Gastrocnemius medialis (tissue), 4 donors: ENCODE measurements at places on chromosomes 11 and 22. TPM values are rescaled to one million over a fixed set of nuclear protein-coding genes. Genes with fewer than 3 reads are reported as not detected.

- no peak for DNase-seq
- H3K36me3 ChIP-seq = no peaks in the 10 kb centered on the region
- H3K27me3 ChIP-seq = no peaks in the 10 kb centered on the region
- no peak overlapping the region for H3K4me3 ChIP-seq
- no peak overlapping the region for H3K27ac ChIP-seq
- no peaks in the 10 kb centered on the region for H3K4me1 ChIP-seq
These were observed 562.8 kb upstream of the CCDC179 start for GRCh38 chr11:23423104-23423503.

Gene TBCEL
- 15.2 TPM for total RNA-seq

GRCh38 chr11:71482216-71482615 is 29.2 kb downstream of the NADSYN1 start:
- DNase-seq = no peak
- no peaks in the 10 kb centered on the region for H3K27me3 ChIP-seq
- H3K27ac ChIP-seq = no peak overlapping the region
- H3K4me1 ChIP-seq = no peaks in the 10 kb centered on the region
- H3K36me3 ChIP-seq = no peaks in the 10 kb centered on the region

Gene RPL3
- 680 TPM for total RNA-seq

DNA sequence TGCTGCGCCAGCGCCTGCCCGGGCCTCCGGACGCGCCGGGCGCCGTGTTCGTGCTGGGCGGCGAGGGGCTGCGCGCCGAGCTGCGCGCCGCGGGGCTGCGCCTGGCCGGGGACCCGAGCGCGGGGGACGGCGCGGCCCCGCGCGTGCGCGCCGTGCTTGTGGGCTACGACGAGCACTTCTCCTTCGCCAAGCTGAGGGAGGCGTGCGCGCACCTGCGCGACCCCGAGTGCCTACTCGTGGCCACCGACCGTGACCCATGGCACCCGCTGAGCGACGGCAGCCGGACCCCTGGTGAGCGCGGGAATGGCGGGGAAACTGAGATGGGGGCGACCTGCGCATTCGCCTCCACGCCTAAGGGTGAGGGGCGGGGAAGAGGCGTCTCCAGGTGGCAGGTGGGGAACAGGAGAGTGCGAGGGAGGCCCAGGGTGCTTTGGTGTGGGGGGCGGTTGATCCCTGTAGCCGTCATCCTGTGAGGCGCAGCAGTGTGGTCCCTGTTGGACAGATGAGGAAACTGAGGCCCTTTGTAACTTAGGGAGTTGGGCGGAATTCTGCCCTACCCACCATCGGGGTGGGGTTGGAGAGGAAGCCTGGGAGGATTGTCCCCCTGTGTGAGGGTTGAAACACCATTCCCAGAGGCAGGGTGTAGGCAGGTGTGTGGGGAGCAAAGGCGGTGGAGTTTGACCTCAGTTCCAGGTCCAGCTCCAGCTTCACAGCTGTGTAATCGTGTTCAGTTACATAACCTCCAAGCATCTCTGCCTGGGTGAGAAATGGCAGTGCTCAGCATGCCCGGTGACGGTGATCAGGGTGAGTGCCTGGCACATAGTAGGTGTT is 758 bp downstream of the PDXP start:
- H3K27ac ChIP-seq = peak overlapping the region; percentile 75
- H3K36me3 ChIP-seq = no peaks in the 10 kb centered on the region
- H3K4me3 ChIP-seq = peak overlapping the region; percentile 57
- no peak for DNase-seq
- H3K4me1 ChIP-seq = peaks cover 42% of the 10 kb centered on the region
- no peaks in the 10 kb centered on the region for H3K27me3 ChIP-seq

Gene OR8D4
- not detected for total RNA-seq

Gene ADM2
- total RNA-seq = not detected

DNA sequence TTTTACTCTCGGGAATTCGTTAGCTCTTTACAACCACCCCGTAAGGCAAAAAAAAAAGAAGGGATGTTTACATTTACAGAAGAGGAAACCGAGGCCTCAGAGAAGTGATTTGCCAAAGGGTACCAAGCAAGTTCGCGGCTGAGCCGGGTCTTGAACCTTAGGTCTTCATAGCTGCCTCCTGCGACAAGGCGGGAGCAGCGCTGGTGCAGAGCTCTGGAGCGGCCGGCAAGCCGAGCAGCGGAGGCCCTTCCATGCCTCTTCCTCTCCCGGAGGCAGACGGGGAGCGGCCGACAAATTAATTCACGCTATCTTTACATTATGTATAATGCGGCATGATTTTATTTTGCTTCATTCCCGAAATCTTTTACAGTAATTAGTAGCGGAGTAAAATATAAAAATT is 536.3 kb downstream of the INSC start:
- no peak for DNase-seq
- H3K4me3 ChIP-seq = no peak overlapping the region
- H3K27me3 ChIP-seq = no peaks in the 10 kb centered on the region
- H3K27ac ChIP-seq = peak overlapping the region; percentile 72
- H3K4me1 ChIP-seq = peaks cover 9% of the 10 kb centered on the region

- DNase-seq = no peak
- no peak overlapping the region for H3K4me3 ChIP-seq
- no peak overlapping the region for H3K27ac ChIP-seq
- H3K4me1 ChIP-seq = no peaks in the 10 kb centered on the region
These were observed 279.0 kb downstream of the TBC1D22A start for GRCh38 chr22:47041271-47042115.

GRCh38 chr11:115652094-115652493 is 147.9 kb upstream of the CADM1 start:
- no peaks in the 10 kb centered on the region for H3K27me3 ChIP-seq
- no peaks in the 10 kb centered on the region for H3K36me3 ChIP-seq
- no peak overlapping the region for H3K27ac ChIP-seq
- no peaks in the 10 kb centered on the region for H3K4me1 ChIP-seq

Gene BRSK2
- total RNA-seq = not detected

Gene OR4A16
- not detected for total RNA-seq

Gene TUB
- total RNA-seq = 1.2 TPM

GRCh38 chr11:104549019-104549418 is 349.2 kb downstream of the CASP12 start:
- DNase-seq = no peak
- H3K4me1 ChIP-seq = no peaks in the 10 kb centered on the region
- no peaks in the 10 kb centered on the region for H3K36me3 ChIP-seq
- no peaks in the 10 kb centered on the region for H3K27me3 ChIP-seq
- H3K4me3 ChIP-seq = no peak overlapping the region

GRCh38 chr11:120587299-120587698 is 75.8 kb downstream of the GRIK4 start:
- no peak overlapping the region for H3K4me3 ChIP-seq
- no peak for DNase-seq
- no peak overlapping the region for H3K27ac ChIP-seq

GRCh38 chr22:50178871-50179869 is 6.5 kb upstream of the TRABD start:
- no peaks in the 10 kb centered on the region for H3K36me3 ChIP-seq
- H3K27ac ChIP-seq = no peak overlapping the region
- peaks cover under 1% of the 10 kb centered on the region for H3K4me1 ChIP-seq
- no peak overlapping the region for H3K4me3 ChIP-seq

Gene KRTAP5-11
- not detected for total RNA-seq

Gene CCDC116
- total RNA-seq = not detected

- no peak overlapping the region for H3K4me3 ChIP-seq
- no peaks in the 10 kb centered on the region for H3K27me3 ChIP-seq
- peaks cover 20% of the 10 kb centered on the region for H3K4me1 ChIP-seq
- H3K36me3 ChIP-seq = peaks cover 23% of the 10 kb centered on the region
- no peak overlapping the region for H3K27ac ChIP-seq
These were observed 1.1 kb upstream of the NOL12 start for GRCh38 chr22:37684803-37685615.

Gene OMP
- total RNA-seq = not detected

Gene TOLLIP
- total RNA-seq = 90.4 TPM

DNA sequence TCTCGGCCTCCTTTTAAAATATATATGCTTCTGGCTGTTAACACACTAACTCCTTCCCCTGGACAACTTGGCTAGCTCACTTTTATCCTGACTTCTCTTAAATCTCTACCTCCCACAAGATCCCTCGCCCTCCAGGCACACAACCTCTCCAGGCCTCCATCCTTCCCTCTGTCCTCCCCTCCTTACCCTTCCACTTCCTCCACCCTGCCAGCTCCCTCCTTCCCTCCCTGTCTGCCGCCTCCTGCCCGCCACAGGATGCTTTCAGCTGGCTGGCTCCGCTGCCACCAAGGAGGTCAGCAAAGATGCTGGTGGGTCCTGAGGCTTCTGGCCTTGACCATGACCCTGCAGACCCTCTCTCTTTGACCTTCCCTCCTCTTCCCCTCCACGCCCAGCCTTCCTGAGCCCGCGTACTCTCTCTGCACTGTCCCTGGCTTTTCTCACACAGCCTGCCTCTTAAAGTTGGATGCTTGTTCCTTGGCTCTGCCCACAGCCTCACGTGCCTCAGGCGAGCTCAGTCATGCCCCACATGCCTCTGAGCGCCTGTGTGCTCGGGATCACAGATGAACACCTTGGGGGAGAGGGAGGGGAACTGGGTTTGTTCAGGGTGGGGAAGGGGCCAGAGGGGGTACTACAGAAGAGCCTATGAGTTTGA is 6.7 kb downstream of the NFAM1 start:
- no peak for DNase-seq
- no peaks in the 10 kb centered on the region for H3K36me3 ChIP-seq
- H3K27ac ChIP-seq = no peak overlapping the region
- no peaks in the 10 kb centered on the region for H3K4me1 ChIP-seq
- no peak overlapping the region for H3K4me3 ChIP-seq
- peaks cover 3% of the 10 kb centered on the region for H3K27me3 ChIP-seq

- no peak overlapping the region for H3K4me3 ChIP-seq
- no peaks in the 10 kb centered on the region for H3K36me3 ChIP-seq
- H3K4me1 ChIP-seq = no peaks in the 10 kb centered on the region
- no peak for DNase-seq
- H3K27me3 ChIP-seq = no peaks in the 10 kb centered on the region
- H3K27ac ChIP-seq = no peak overlapping the region
These were observed 10.2 kb upstream of the BIRC3 start for GRCh38 chr11:102306817-102307726.

Gene OR51E2
- total RNA-seq = not detected

- no peaks in the 10 kb centered on the region for H3K36me3 ChIP-seq
- no peak overlapping the region for H3K4me3 ChIP-seq
- H3K4me1 ChIP-seq = no peaks in the 10 kb centered on the region
- no peak for DNase-seq
- no peak overlapping the region for H3K27ac ChIP-seq
These were observed 48.8 kb downstream of the OSBP2 start for GRCh38 chr22:30743257-30744020.

Gene SHANK3
- 5.2 TPM for total RNA-seq

DNA sequence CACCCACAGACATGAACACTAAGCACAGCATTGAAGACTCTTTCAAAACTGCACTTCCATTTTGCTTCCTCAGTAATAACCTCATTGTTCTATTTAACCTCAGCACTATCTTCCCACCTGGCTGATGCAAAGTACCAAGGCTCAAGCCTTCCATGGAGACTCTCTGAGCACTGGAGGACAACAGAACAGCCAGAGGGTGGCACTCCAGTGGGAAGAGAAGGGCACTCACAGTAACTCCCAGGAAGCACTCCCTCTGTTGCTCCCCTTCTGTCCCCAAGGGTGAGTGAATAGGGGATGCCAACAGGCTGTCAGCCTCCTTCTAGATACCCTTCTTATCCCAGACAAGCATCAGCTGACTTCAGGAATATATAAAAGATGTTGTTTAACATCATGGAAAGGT is 3.5 kb downstream of the ME3 start:
- H3K4me3 ChIP-seq = no peak overlapping the region
- H3K27me3 ChIP-seq = no peaks in the 10 kb centered on the region
- H3K36me3 ChIP-seq = no peaks in the 10 kb centered on the region
- peak overlapping the region; percentile 97 for H3K27ac ChIP-seq
- peaks cover 35% of the 10 kb centered on the region for H3K4me1 ChIP-seq
- no peak for DNase-seq

Gene MMP12
- total RNA-seq = not detected

Gene MS4A2
- not detected for total RNA-seq

- peaks cover 17% of the 10 kb centered on the region for H3K27me3 ChIP-seq
- peak overlapping the region; percentile 50 for H3K4me3 ChIP-seq
- H3K36me3 ChIP-seq = no peaks in the 10 kb centered on the region
- H3K4me1 ChIP-seq = peaks cover 5% of the 10 kb centered on the region
These were observed 21.7 kb upstream of the NRGN start for GRCh38 chr11:124717786-124718651.

DNA sequence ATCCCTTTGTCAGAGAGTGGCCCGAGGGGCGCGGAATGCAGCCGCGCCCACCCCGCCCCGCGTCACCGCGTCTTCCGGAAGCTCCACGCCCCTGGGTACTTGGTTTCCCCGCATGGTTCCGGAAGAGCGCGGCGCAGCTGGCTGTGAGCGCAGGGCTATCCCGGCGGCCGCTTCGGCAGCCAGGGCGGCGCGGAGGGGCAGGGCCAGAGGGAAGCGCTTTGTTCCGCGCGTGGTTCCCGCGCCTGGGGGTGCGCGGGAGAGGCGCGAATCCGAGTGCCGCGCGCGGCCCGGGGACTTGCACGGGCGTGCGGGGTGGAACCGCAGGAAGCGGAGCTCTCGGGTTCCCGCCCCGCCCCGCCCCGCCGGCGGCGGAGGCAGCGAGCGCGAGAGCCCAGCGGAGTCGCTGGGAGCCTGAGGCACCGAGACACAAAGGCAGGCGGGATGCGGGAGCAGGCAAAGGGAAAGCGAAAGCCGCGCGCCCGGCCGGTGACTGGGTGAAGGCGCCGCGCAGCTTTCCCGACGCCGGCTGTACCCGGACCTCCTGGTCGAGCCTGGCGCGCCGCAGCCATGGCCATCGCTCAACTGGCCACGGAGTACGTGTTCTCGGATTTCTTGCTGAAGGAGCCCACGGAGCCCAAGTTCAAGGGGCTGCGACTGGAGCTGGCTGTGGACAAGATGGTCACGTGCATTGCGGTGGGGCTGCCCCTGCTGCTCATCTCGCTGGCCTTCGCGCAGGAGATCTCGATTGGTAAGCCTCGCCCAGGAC is at the start of gene PANX1:
TSS of gene PANX1 (plus strand) at position 96 of the 766 bp plus-strand sequence. CDS start at position 568, 472 bp downstream.
- no peaks in the 10 kb centered on the region for H3K36me3 ChIP-seq
- DNase-seq = peak; percentile 35
- peak within 1 kb of the TSS; percentile 94 for H3K27ac ChIP-seq
- no peaks in the 10 kb centered on the region for H3K27me3 ChIP-seq
- peaks cover 33% of the 10 kb centered on the region for H3K4me1 ChIP-seq

GRCh38 chr11:17730608-17731462 is 3.7 kb upstream of the KCNC1 start:
- H3K27me3 ChIP-seq = peaks cover 5% of the 10 kb centered on the region
- H3K4me1 ChIP-seq = peaks cover 9% of the 10 kb centered on the region
- peak; percentile 64 for DNase-seq

- no peak overlapping the region for H3K27ac ChIP-seq
- DNase-seq = no peak
- no peaks in the 10 kb centered on the region for H3K27me3 ChIP-seq
- no peaks in the 10 kb centered on the region for H3K36me3 ChIP-seq
- no peaks in the 10 kb centered on the region for H3K4me1 ChIP-seq
- no peak overlapping the region for H3K4me3 ChIP-seq
These were observed 90.0 kb downstream of the GRIK4 start for GRCh38 chr11:120601536-120601935.

Gene CBLIF
- total RNA-seq = not detected

DNA sequence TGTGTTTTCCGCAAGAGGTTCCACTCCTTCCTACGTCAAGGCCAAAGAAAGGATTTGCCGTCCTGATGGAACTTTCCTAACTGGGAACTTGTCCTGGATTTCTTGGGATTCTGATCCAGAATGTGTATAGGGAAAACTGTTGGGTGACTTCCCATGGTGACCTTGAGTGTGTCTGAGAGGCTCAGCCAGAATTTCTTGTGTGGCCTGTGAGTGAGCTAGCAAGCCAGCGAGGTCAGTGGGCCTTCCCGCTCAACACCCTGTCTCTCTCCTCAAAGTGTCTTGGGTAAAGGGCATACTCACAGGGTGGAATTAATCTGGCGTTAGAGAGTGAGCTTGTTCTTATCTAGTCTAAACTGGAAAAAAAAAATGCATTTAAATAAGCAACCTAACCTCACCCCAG is 20.4 kb downstream of the ZNRF3 start:
- no peak for DNase-seq
- no peaks in the 10 kb centered on the region for H3K36me3 ChIP-seq
- no peaks in the 10 kb centered on the region for H3K27me3 ChIP-seq
- H3K4me3 ChIP-seq = no peak overlapping the region
